ENCODE measurements at places on chromosomes 7 and 10. TPM values are rescaled to one million over a fixed set of nuclear protein-coding genes. Genes with fewer than 3 reads are reported as not detected.

DNA sequence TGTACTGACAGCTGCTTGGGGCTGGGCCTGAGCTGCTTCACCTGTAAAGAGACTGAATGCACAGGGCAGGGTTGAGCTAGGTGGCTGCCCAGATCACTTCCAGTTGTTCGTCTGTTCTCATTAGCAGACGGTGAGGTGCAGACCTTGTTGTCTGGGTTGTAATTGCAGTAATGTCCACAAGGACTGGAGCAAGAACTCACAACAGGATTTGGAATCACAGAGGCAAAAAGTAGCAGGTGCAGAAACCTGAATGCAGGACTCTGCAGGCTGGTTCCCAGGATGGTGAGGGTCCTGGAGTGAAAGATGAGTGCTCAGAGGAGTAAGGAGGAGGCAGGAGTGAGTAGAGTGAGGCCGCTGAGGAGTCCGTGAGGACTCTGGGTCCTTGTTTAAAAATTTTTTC, 9.2 kb downstream of the ZSCAN25 start:
- H3K36me3 ChIP-seq, result peaks cover 75% of the 10 kb centered on the region
- H3K27me3 ChIP-seq, result no peaks in the 10 kb centered on the region
- DNase-seq, result no peak
- H3K27ac ChIP-seq, result no peak overlapping the region
- no peaks in the 10 kb centered on the region for H3K4me1 ChIP-seq

CPA4 gene
- total RNA-seq, result not detected

GRCh38 chr10:28841625-28842024, 164.3 kb downstream of the BAMBI start:
- H3K27me3 ChIP-seq, result no peaks in the 10 kb centered on the region
- H3K27ac ChIP-seq, result peak overlapping the region; percentile 49

DNA sequence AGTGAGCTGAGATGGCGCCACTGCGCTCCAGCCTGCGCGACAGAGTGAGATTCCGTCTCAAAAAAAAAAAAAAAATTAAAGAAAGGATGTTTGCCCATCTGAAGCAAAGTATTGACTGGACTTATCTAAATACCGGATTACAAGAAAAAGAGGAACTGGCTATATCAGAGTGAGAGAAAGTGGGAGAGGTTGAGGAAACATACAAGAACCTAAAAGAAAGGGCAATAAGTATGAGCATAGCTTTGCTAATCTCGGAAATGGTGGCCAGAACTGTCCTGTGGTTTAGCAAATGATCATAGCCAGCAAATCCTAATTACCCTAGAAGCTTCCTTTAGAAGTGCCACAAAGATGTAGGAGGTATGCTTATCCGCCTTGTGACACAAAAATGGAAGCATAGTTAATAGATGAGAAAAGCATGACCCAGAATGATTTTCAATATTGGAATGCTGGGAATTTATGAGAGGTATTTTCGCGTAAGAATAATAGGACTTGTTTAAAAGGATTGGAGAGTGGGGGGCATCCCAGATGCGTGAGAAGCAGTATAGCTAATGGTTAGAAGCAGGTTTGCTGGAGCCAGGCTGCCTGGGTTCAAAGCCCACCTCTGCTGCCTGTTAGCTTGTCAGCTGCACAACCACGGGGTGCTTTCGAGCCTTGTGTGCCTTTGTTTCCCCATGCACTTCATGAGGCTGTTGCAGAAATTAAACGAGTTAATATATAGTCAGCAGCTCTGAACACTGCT, 1.2 kb upstream of the GTPBP4 start:
- no peaks in the 10 kb centered on the region for H3K27me3 ChIP-seq
- H3K36me3 ChIP-seq, result no peaks in the 10 kb centered on the region
- H3K4me1 ChIP-seq, result peaks cover 8% of the 10 kb centered on the region
- DNase-seq, result no peak
- H3K4me3 ChIP-seq, result peak overlapping the region; percentile 94

GRCh38 chr7:100875356-100875751, 451 bp downstream of the SRRT start:
- H3K4me1 ChIP-seq, result peaks cover 13% of the 10 kb centered on the region
- H3K4me3 ChIP-seq, result peak overlapping the region; percentile 91
- DNase-seq, result no peak
- peak overlapping the region; percentile 88 for H3K27ac ChIP-seq
- peaks cover 53% of the 10 kb centered on the region for H3K36me3 ChIP-seq

- no peaks in the 10 kb centered on the region for H3K36me3 ChIP-seq
- no peaks in the 10 kb centered on the region for H3K4me1 ChIP-seq
- H3K27ac ChIP-seq, result no peak overlapping the region
- DNase-seq, result no peak
- H3K27me3 ChIP-seq, result no peaks in the 10 kb centered on the region
Measured at GRCh38 chr10:18368273-18368672, 228.0 kb downstream of the CACNB2 start.

DNA sequence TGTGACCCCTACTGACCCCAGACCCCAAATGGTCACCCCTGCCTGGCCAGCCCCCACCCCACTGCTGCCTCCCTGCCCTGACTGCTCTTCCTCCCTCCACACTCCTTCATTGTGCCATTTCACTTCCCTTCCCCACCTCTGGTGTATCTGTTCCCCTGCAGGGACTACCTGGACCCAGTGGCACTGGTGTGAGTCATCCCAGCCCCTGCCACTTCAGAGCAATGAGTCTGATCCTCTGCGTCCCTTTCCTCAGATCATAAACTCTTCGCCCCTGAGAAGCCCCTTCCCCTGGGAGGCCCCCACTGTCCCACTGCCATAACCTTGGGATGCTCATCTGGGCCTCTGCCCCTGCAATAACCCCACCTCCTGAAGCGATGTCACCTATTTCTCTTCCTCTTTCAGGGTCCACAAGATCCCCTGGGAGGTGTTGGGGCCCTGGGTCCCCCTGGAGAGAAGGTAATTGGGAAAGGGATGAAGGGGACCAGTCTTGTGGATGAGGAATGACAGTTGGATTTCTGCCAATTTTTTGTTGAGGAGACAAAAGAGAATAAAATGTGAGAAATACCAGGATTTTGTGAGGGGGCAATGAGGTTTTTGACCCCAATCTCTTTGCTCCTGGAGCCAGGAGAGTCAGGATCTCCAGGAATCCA, 19.1 kb upstream of the VOPP1 start:
- H3K36me3 ChIP-seq, result no peaks in the 10 kb centered on the region
- no peak overlapping the region for H3K4me3 ChIP-seq
- H3K4me1 ChIP-seq, result no peaks in the 10 kb centered on the region
- no peaks in the 10 kb centered on the region for H3K27me3 ChIP-seq
- H3K27ac ChIP-seq, result no peak overlapping the region
- DNase-seq, result no peak

GRCh38 chr7:137243741-137244140, 99.8 kb downstream of the PTN start:
- no peak overlapping the region for H3K27ac ChIP-seq
- H3K4me3 ChIP-seq, result no peak overlapping the region
- no peaks in the 10 kb centered on the region for H3K4me1 ChIP-seq
- DNase-seq, result no peak
- no peaks in the 10 kb centered on the region for H3K36me3 ChIP-seq

DNA sequence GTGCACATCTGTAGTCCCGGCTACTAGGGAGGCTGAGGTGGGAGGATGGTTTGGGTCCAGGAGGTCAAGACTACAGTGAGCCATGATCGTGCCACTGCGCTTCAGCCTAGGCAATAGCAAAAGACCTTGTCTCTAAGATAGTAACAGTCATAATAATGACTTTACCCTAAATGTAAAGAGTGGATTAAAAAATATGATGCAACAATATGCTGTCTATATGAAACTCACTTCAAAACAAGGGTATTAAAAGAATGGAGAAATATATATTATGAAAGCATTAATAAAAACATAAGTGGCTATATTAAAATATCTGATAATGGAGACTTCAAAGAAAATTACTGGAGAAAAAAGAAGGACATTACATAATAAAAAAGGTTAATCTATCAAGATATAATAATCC, 5.7 kb downstream of the GNA12 start:
- no peaks in the 10 kb centered on the region for H3K27me3 ChIP-seq
- H3K4me1 ChIP-seq, result peaks cover 13% of the 10 kb centered on the region
- no peak overlapping the region for H3K4me3 ChIP-seq
- no peak overlapping the region for H3K27ac ChIP-seq

CDC14C gene
- not detected for total RNA-seq

- no peaks in the 10 kb centered on the region for H3K36me3 ChIP-seq
- no peaks in the 10 kb centered on the region for H3K27me3 ChIP-seq
- peak overlapping the region; percentile 54 for H3K4me3 ChIP-seq
Measured at GRCh38 chr7:18508443-18509427, 13.2 kb downstream of the HDAC9 start.

DNA sequence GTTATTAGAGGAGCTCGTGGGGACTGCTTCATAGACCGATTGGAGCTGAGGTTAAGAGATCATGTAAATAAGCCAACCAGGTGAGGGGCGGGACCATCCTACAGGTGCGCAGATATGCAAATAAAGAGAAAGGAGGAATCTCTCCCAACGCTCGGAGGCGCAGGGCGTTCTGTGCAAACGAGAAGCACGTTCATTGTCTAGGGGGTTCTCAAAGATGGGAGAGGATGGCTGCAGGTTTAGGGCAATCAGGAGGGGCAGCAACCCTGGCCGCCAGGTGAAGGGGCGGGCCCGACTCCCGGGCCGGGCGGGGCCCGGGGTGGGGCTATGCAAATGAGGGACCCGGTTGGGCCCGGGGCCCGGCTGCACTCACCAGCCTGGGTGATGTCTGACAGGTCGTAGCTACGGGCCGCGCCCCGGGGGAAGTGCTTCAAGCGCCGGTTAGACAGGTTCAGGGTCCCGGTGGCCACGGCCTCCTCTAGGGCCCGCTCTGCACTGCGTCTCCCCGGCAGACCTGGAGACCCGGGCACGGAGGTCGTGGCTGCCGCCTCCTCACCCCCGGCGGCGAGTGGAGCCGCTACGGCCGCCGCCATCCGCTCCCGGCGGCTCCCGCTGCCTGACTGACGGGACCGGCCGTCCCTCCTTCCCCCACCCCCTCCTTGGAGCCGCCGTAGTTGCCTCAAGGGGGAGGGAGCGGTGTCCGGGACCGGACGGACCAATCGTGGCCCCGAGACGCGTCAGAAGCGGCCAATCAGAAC, at the start of gene LRCH4:
Gene LRCH4 (minus strand): TSS at position 619 of the 755 bp plus-strand sequence. CDS start 29 bp downstream, at position 590.
- H3K36me3 ChIP-seq, result peaks cover 21% of the 10 kb centered on the region
- no peaks in the 10 kb centered on the region for H3K4me1 ChIP-seq
- peak within 1 kb of the TSS; percentile 84 for H3K4me3 ChIP-seq
- no peaks in the 10 kb centered on the region for H3K27me3 ChIP-seq
- DNase-seq, result no peak
- H3K27ac ChIP-seq, result peak within 1 kb of the TSS; percentile 84

GARIN1A gene
- total RNA-seq, result 0.53 TPM

ASB10 gene
- total RNA-seq, result not detected

DNA sequence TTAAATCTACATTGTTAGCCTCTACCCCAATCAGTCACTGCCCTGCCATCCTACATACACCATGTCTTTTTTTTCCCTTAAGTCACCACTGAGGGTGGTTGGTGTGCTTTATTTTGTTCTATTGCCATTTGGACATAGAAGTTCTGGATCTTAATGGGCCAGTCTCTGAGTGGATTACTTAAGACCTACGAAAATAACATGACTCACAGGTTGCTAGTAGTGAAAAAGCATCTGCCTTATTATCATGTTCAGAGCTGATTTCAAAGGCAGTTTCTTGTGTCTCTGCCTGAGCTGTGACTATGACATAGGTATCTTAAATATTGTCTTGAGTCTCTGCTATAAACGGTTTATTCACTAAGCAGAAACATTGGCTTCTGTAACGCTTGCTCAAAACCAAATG, 410.8 kb downstream of the MDFIC start:
- H3K36me3 ChIP-seq, result no peaks in the 10 kb centered on the region
- no peaks in the 10 kb centered on the region for H3K4me1 ChIP-seq
- no peaks in the 10 kb centered on the region for H3K27me3 ChIP-seq
- no peak overlapping the region for H3K4me3 ChIP-seq

DNA sequence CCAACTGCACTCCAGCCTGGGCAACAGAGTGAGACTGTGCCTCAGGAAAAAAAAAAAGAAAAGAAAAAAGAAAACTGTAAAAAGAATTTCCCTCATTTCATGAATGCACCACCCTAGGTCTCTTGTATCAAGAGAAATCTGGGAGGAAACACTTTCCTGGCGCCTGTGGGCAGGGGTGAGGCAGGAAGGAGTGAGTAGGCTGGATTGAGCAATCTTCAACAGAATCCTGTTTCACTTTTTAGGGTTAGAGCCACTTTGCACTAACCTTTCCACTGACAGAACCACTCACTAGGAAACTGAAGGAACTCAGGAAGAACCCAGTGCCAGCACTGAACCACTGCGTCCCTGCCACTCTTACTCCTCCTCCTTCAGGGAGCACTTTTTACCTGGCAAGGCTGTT, 282.1 kb downstream of the CCDC3 start:
- no peaks in the 10 kb centered on the region for H3K27me3 ChIP-seq
- peaks cover 14% of the 10 kb centered on the region for H3K4me1 ChIP-seq
- no peak overlapping the region for H3K4me3 ChIP-seq
- H3K36me3 ChIP-seq, result no peaks in the 10 kb centered on the region

DNA sequence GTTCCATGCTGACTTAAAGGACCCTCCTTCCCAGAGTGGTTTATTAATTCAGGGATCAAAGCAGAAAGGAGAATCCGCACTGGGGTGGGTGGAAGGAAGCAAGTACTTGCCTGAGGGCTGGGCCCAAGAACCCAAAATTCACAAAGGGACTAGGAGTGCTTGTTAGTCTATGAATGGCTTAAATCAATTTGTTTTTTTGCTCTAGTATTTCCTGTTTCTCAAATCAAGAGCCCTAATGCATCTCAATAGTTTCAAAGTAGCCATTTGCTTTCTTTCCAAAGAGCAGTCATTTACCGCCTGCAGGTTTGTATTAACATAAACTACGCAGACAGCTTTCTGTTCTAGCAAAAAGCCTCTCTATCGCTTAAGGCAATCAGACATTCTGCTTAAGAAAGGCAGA, 44.2 kb upstream of the SLC35G1 start:
- H3K4me3 ChIP-seq, result no peak overlapping the region
- H3K4me1 ChIP-seq, result no peaks in the 10 kb centered on the region
- DNase-seq, result no peak
- H3K27me3 ChIP-seq, result no peaks in the 10 kb centered on the region

DNA sequence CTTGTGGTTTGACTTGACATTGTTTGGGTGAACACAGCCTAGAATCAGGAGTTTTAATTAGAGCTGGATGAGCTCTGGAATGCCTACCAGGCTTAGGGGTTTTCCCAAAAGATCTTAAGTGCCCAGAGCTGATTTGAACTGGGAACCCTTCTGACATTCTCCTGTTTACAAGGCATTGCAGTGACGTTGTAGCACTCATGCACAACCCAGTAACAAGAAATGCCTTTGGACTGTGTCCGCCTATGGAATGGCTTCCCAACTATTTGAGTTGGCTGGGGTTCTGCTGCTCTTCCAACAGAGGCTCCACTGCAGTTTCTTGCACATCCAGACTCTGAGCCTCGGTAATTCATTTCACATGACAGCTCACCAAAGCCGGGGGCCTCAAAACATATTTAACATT, 76.7 kb upstream of the MKX start:
- peaks cover 11% of the 10 kb centered on the region for H3K4me1 ChIP-seq
- H3K36me3 ChIP-seq, result no peaks in the 10 kb centered on the region

DNA sequence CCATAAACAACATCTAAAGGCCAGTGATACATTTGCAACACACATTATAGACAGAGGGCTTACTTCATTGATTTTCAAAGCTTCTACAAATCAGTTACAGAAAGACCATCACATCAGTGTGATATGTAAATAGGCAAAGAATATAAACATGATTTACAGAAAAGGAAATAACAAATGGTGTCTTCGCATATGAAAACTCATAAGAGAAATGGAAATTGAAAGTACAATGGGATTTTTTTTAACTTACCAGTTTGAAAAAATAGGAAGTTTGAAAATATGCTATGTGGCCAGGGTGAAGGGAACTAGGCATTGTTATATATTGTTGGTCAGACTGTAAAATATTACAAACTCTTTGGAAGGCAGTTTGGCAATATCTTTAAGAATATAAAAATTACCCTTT, 27.3 kb downstream of the SEC23IP start:
- H3K4me1 ChIP-seq, result no peaks in the 10 kb centered on the region
- H3K36me3 ChIP-seq, result peaks cover 86% of the 10 kb centered on the region
- no peaks in the 10 kb centered on the region for H3K27me3 ChIP-seq
- DNase-seq, result no peak
- no peak overlapping the region for H3K4me3 ChIP-seq
